ENCODE measurements at places on chromosomes 7 and 10.
A peak's percentile ranks its signal among the peaks of the same experiment; 100 is the strongest.

GRCh38 chr10:128808921-128809440, 658.1 kb upstream of the MGMT start:
- DNase-seq, result no peak

DNA sequence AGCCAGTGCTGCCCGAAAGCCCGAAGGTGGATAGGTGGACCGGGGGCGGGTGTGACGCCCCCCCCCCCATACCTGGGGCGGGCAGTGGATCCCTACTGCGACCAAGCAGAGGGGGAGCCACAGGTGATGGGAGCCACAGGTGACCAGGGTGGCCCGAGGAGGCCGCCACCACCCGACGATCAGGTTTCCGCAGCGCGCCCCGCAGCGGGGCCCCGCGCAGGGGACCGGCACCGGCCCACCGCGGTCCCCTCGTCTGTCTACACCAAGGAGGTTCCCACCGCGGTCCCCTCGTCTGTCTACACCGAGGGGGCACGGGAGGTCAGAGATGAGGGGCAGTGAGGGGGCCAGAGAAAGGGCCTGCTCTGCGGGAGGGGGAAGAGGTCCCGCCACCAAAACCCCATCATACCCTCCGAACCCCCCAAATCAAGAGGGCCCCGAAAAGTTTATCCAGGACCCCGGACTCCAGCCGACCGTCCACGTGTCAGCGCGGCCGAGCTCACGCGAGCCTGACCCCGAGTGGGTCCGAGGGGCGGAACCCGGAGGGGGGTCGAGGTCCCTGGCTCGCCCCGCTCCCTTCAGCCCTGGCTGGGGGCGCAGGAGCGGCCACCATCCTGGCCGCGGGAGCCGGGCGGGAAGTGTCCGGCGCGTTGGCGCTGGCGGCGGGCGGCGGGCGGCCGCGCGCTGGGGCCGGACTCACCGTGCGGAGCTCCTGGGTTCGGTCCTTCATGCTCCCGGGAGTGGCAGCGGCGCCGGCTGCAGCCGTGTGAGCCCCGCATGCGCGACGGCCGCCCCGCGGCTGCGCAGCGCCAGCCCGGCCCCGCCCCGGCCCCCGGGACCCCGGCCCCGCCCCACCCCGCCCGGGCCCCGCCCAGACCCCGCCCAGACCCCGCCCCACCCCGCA, at the start of gene STX1A:
TSS of gene STX1A (minus strand) at position 765 of the 901 bp plus-strand sequence. CDS start at position 727, 38 bp downstream.
- peak; percentile 85 for DNase-seq

- no peak for DNase-seq
Measured at GRCh38 chr7:7582596-7582995, 15.9 kb downstream of the MIOS start.

DNA sequence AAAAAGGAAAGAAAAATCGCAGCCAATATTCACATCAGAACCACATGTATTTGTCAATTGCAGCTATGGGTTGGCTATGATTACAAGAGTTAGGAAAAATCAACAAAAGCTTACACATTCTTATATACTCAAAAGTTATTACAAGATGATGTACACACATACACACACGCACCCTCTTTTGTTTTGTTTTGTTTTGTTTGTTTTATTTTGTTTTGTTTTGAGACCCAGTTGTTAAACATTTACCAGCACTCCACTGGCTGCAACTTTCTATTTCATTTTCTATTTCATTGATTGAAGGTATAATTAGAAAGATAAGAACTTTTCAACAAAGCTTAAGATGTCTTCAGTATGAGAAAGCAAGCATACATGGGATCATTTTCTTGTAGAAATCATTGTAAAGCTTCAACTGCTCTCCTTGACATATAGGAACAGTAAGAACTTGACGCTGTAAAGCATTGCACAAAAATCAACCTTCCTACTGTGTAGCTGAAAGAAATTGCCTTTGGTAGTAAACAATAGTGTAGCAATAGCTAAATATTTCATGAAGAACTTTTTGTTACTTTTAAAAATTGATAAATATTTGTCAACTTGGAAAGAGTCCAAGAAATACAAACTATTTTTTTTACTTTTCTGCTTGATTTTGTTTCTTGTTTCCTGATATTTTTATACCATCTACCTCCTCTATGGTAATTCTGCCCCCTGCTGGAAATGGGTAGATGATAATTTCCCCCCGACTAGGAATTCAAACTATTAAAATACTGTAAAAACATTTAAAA, 205.9 kb downstream of the MBL2 start:
- DNase-seq, result no peak

DNA sequence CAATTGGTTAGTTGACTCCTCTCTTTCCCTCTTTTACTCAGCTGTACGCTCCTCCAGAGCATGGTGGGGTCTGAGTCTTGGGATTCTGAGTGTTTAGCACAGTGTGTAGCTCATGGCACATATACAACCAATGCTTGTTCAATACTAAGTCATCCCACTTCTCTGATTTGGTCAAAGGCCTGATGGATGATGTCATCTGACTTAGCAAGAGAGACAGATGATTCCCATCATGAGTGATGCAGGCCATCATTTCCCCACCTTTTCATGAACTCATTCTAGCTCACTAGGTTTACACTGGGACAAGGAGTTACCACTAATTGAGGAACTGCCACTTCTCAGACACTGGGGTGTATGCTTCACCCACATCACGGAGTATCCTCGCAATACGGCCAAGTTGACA, 3.8 kb downstream of the ICA1 start:
- DNase-seq, result no peak

GRCh38 chr10:103448746-103449145, 3.4 kb downstream of the CALHM2 start:
- no peak for DNase-seq

- no peak for DNase-seq
Measured at GRCh38 chr10:74548676-74549075, 277.7 kb upstream of the KAT6B start.

GRCh38 chr7:38102507-38102906, 75.5 kb upstream of the STARD3NL start:
- no peak for DNase-seq

GRCh38 chr10:132010483-132010882, 28.8 kb upstream of the BNIP3 start:
- DNase-seq, result no peak

DNA sequence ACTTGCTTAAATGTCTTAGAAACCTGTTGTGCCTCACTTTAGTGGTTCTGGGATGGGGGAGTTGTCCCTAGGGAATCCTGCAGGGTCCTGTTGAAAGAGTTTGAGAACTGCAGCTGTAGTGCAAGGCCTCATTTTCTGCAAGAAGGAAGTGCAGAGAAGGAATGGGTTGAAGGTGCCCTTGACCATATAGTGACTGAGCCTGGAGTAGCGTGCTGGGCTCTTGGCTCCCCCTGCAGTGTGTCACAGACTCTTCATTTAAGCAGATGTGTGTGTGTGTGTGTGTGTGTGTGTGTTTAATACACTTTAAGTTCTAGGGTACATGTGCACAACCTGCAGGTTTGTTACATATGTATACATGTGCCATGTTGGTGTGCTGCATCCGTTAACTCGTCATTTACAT, 92.2 kb downstream of the GRK5 start:
- DNase-seq, result no peak

GRCh38 chr7:45363669-45364068, 206.1 kb downstream of the RAMP3 start:
- DNase-seq, result no peak

- no peak for DNase-seq
Measured at GRCh38 chr7:85261336-85261735, 74.5 kb upstream of the SEMA3D start.

Data from activated CD4-positive, alpha-beta T cell treated with anti-CD3 and anti-CD28 coated beads for 36 hours (primary cell).